ENCODE measurements at places on chromosomes 16 and 17. TPM values are rescaled to one million over a fixed set of nuclear protein-coding genes. Genes with fewer than 3 reads are reported as not detected.

ERI2 gene
- 12.0 TPM for total RNA-seq

FAM222B gene
- total RNA-seq: 15.5 TPM

CDH5 gene
- 50.1 TPM for total RNA-seq

TBC1D28 gene
- total RNA-seq: not detected

TBX2 gene
- total RNA-seq: 20.3 TPM

CD79B gene
- 5.9 TPM for total RNA-seq

PABPN1L gene
- total RNA-seq: 0.54 TPM

RNF157 gene
- 2.8 TPM for total RNA-seq

- no peak for ATAC-seq
These were observed at the start of gene OR1F1 for GRCh38 chr16:3187798-3188674. Gene OR1F1, plus strand, starts transcription at chr16:3188204.

- ATAC-seq: no peak
These were observed 12.1 kb upstream of the TRAP1 start for GRCh38 chr16:3729161-3730112.

DNA sequence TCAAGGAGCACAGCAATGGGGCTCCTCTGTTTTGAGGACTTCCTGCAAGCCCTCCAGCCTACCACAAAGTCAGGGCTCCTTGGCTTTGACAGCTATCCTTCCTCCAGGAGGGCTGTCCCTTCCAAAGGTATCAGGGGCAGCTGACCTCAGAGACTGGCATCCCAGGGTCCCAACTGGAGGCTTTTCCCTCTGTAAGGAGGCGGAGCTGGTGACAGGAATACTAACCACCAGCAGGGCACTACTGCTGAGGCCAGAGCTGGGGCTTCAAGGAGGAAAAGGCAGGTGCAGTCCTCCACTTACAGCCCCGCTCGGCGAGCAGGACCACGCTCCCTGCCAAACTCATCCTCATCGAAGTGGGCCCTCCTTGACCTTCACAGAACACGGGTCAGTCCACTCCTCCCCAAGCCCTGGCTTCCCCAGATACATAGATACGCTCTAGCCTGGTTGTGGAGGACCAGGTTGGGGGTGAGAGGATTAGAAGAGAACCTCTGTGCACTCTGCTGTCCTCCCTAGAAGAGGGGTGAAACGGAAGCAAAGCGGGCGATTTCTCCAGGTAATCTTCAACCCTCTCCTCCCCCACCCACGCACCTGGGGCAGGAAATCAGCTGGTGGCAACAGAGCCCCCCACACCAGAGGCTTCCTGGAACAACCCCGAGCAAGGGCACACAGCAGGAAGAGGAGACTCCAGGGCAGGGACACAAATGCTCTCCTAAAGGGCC is 20.5 kb downstream of the ST3GAL2 start:
- no peak for ATAC-seq

DNA sequence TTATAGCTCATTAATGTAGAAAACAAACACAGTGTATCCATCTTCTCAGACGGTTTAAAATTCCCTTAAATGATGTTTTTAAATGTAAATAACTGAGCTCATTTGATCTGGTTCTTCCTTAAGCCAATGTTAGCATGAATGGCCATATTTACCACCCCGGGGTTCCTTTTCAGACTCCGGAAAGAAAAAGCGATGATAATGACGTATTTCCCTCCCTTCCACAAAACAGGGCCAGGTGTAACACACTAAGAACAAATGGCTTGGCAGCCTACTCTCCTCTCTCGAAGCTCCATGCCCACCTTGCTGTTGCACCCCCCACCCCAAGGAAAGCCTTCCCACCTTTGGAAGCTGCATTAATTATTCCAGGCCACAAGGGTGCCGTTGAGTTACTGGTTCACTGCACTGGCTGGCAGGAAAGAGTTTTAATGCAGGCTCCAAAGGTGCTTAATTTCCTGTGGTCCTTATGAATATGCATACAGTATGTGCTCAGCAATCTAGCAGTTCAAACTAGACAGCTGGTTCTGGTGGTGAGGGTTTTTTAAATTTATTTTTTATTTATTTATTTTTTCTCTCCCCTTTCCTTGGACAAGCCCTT is 378.9 kb downstream of the WWOX start:
- no peak for ATAC-seq

GRCh38 chr17:62675701-62676100 is 48.2 kb downstream of the MRC2 start:
- ATAC-seq: peak; percentile 11

DNA sequence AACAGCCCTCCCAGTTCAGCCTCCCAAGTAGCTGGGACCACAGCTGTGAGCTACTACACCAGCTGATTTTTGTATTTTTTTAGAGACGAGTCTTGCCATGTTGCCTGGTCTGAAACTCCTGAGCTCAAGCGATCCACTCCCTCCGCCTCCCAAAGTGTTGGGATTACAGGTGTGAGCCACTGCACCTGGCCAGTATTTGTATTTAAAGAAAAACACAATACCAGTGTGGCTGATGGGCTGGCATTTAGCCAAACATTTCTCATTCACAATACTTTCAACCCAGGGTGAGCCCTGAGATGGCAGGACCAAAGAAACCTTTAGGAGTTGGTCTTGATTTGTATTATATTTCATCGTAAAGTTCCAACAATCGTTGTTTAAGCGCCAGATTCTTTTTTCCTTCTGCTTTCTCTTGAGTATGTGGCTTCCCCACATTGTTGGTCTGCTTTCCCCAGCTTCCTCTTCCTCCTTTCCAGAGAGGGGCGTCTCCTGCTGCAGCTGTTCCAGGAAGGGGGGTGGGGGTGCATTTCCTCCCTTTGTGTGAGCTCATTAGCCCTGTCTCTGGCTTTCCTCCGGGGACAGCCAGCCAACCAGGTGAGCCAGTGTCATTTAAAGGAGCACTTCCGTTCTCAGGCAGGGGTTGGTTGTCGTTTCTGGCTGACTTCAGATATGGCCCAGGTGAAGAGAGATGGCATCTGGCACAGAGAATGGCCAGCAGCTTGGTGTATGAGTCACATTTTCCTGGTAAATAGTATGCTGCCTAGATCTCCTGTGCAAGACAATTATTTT is 79.9 kb downstream of the GPRC5B start:
- ATAC-seq: peak; percentile 69

- ATAC-seq: no peak
These were observed 109.7 kb downstream of the TOX3 start for GRCh38 chr16:52437277-52437670.

GRCh38 chr17:33964344-33964979 is 290.6 kb upstream of the CCL2 start:
- no peak for ATAC-seq

- ATAC-seq: no peak
These were observed 1.8 kb downstream of the UBE2G1 start for GRCh38 chr17:4364622-4365041.

DNA sequence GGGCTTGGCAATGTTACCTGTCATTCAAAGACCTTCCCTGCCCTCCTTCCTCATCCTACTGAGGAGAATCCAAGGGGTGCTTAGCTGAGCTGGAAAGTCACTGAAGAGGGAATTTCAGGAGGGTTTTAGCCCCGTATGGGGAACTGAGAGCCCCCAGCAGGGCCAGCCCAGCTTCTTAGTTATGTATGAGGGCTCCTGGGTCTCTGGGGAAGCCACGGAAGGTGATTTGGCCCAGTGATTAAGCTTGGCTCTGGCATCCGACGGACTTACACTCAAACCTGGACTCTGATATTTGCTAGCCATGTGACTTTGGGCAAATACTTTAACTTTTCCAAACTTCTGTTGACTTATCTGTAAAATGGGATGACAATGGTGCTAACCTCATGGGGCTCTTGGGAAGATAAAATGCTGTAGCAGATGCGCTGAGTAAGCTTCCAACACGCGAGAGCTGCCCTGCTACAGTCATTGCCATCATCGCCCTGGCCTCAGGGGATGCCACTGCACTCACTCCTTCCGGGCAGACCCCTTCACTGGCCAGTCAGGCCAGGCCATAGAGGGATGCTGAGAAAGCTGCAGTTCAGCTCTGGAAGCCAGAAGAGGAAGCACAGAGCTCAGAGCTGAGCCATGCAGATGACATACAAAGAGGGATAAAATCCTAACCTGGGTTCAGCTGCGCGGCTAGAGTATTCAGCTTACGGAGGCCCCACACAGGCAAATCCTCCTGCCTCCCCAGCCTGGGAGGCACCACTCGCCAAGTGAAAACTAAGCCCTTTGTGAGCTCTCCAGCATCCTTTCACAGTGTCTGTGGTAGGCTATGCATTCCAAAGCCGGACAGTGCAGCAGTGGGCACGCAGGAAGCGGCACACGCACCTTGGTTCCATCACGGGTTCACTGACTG is 44.9 kb upstream of the PIK3R6 start:
- ATAC-seq: no peak

- ATAC-seq: no peak
These were observed 17.9 kb upstream of the NDEL1 start for GRCh38 chr17:8417806-8418205.

DNA sequence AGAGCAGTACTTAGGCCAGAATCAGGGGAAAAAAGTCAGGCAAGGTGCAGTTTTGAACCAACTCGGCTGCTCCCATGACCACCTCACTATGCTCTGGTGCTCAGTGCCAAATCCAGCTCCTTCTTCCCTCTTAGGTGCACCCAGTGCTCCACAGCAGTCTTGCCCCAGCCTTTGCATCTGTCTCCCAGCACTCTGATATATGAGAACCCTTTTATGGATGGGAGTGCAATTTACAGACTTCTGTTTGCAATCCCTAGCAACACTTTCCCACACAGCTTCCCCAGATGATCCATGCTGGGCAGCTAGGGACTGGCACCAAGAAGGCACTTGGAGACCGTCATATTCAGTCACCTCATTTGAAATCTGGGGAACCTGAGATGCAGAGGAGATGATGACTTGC is 267.9 kb upstream of the CCL2 start:
- ATAC-seq: no peak

- ATAC-seq: no peak
These were observed 1.2 kb downstream of the AOC2 start for GRCh38 chr17:42845556-42845917.

DNA sequence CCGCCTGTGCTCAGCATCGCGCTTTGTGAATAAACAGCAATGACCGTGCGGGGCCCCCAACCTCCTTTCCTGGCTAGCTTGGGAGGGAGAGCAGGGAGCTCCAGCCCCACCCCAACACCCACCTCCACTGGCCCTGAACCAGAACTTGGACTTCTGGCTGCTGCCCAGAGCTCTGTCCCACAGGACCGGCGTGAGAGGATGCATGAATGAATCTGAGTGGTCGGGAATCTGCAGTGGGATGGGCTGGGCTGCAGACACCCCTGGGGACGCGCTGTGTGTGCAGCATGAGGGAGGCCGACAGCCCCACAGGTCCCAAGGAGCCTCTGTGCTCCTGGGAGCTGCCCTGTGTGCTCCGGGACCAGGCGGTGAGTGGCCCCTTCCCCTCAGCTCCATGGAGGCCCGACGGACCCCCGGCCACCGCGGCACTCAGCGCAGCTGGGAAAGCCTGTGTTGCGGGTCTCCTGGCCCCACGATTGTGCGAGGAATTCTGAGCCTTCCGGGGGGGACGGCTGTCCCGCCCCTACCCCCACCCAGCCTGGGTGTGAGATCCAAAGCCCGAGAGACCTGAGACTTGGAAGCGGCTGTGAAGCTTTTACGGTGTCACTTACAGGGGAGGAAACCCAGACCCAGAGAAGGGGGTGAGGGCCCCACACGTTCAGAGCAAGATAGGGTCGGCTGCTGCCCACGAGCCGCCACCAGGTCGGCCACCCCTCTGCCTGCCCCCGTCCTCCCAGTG is 5.4 kb downstream of the PIEZO1 start:
- no peak for ATAC-seq

DNA sequence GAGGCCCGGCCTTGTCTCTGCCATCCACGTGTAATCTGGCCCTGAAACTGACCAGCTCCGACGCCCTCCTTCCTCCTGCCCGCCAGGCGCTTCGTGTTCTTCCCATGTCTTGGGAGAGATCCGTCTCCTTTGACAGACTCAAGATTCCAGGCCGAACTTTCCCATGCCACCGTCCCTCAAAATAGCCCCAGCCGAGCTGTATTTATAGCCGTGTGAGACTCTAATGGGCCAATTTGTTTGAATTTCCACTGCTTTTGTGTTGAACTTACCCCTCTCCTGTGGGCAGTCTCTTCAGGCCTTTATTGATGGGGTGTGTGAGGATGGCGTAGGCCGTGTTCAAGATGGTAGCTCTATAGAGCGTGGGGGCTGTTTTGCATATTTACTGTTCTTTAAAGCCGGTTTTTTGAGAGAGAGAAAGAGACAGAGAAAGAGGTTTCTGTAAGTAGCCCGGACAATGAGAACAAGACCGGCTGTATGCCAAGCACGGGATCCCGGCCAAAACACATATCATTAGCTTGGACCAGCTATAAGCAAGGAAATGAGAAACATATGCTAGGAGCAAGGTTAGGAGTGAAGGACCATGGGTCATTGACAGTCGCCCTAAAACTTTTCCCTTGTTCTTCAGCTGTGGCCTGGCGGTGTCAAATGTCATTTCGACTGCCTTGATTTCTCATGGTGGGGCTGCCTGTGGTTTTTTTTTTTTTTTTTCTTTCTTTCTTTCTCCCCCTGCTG is 124.5 kb upstream of the ZFHX3 start:
- ATAC-seq: peak; percentile 31

- no peak for ATAC-seq
These were observed at the start of gene GPR179 for GRCh38 chr17:38343608-38344419. Gene GPR179, minus strand, starts transcription at chr17:38343956. Its CDS starts 167 bp downstream, at chr17:38343789.

DNA sequence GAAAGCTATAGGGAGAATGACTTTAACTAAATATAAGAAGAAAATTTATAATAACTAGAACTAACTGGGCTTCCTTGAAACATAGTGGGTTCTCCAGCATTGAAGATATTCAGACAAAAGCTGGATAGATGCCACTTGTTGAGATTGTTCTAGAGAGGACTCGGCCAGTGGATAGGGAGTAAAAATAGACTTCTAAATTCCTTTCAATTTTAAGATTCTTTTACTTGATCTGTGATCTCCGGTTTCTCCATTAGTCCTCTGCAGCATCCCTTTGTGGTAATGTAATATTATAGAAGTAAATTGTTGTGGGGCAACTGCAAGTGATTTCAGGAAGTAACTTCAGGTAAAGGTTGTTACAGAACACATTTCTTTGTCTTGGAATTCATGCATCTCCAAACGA is 10.3 kb upstream of the RARA start:
- no peak for ATAC-seq

- ATAC-seq: no peak
These were observed 20.5 kb downstream of the MYO15A start for GRCh38 chr17:18129041-18129502.

DNA sequence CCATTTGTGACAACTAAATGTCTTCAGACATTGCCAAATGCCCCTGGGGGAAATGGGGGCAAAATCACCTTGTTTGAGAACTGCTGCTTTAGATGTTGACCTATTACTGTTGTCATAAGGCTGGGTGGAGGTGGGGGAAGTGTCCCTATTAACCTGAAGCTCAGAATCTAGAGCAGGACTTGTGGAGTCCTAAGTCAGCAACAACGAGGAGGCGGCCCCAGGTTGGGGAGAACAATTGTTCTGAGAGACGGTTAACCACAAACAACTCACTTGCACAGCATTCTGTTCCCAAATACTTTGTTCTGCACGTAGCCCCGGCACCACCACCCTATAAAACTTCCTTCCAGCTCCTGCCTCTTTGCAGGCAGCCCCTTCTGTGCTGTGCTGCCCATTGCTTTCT is 32.5 kb downstream of the TEKT5 start:
- no peak for ATAC-seq

- no peak for ATAC-seq
These were observed 122.5 kb downstream of the CYLD start for GRCh38 chr16:50864386-50864785.

GRCh38 chr16:4924593-4925292 is 12.2 kb downstream of the PPL start:
- no peak for ATAC-seq

Measured in gastroesophageal sphincter (tissue), 4 donors.